Caco-2 (cell line): ENCODE measurements at places on chromosomes 2 and 18.

DNA sequence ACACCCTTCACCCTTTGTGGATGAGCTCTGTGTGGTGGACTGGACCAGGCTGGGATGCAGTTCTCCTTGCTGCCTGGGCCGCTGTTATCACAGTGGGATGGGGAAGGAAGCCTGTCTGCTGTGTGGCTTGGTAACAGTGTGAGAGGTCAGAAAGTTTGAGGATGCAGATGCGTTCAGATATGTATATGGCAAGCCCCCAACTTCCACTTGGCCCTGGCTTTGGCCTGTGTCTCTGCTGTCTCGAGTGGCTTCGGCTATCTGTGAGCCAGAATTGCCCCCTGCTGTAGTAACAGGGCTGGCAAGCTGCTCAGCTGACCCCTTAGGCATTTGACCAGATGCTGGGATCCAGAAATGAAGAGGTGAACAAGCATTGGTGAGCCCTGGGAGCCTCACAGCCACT lies 106.8 kb downstream of the WDSUB1 start:
- DNase-seq = no peak

- no peak for DNase-seq
Observed at GRCh38 chr2:86818114-86818801, 27.5 kb upstream of the CD8A start.

DNA sequence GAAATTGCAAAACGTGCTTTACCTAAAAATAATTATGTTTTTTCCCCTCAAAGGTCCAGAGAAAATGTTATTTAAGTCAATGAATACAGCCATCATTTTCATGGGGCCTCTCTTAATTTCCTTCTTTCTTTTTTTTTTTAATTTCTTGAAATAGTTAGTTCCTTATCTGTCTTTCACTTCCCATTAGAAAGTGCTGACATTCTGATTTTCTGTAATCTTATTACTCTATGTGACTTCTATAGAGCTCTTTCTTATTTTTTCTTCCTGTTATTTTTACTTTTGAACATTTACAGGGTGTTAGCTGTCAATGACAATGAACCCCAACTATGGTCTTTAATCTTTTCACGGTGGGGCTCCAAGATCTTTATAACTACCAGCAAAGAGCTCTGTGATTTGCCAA lies 30.0 kb downstream of the CTLA4 start:
- DNase-seq = no peak

DNA sequence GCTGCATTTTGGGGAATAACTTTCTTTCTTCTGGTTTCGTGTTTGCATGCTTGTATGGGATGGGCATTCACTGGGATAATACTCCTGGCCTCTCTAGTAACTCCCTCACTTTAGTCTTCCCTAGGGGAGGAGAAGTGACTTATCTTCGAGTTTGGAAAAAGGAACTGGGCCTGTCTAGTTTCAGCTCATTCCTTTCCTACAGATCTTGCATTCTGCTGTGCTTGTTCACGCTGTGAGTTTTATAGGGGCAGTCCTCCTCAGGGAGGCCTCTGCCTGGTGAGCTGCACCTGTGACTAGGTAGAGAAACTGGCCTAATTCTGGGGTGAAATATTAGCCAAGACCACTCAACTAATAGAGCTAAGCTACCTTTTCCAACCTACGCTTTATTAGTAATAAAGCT lies 50.9 kb downstream of the PHLPP1 start:
- no peak for DNase-seq

DNA sequence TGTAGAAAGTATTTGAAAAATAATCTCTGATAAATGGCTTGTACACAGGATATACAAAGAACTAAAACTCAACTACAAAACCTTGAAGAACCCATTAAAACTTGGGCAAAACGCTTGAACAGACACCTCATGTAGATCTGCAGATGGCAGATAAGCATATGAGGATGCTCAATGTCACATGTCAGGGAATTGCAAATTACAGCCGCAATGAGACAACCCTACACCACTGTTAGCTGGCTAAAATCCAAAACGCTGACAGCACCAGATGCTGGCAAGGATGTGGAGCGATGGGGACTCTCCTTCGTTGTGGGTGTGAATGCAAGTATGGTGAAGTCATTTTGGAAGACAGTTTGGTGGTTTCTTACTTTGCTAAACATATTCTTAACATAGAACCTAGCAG lies 53.7 kb downstream of the SNTG2 start:
- no peak for DNase-seq

- no peak for DNase-seq
Observed at GRCh38 chr2:207474863-207475485, 54.8 kb upstream of the CREB1 start.

- DNase-seq = no peak
Observed at GRCh38 chr18:21747764-21748693, 7.4 kb downstream of the MIB1 start.

DNA sequence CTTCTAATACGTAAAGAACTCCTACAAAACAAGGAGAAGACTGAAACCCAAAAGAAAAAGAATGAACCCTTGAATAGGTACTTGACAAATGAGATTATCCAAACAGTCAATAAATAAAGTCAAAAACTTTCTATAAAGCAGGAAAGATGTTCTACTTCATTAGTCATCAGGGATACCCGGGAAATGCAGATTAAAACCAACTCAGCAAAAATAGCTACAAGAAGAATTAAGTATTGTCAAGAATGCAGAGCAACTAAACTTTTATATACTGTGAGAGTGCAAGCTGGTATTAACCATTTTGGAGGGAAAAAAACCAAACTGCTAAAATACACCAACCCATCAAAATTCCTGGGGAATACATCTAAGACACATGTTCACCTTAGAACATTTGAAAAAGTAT lies 10.4 kb downstream of the TXNL1 start:
- no peak for DNase-seq

- DNase-seq = no peak
Observed at GRCh38 chr18:37805773-37806404, 240.3 kb upstream of the CELF4 start.

GRCh38 chr2:20523073-20523798 lies 76.4 kb downstream of the RHOB start:
- no peak for DNase-seq

GRCh38 chr2:60519231-60519863 lies 34.1 kb downstream of the BCL11A start:
- DNase-seq = no peak

DNA sequence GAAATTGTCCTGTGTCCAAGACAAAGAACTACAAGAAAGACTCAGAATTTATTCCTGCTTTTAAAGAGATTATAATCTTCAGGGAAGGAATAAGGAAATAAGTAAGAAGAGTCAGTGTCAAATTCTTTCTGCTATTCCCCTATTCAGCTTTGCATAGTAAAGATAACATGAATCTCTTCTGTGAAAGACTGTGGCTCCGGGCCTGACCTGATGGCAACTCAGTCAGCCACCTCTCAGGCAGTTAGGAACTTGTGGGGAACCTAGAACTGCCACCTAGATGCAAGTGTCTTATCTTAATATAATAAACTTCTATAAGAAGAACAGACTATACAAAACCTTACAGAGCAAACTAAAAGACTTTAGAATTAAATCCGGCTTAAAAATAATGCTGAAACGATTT lies 382.0 kb downstream of the RAD51AP2 start:
- no peak for DNase-seq

DNA sequence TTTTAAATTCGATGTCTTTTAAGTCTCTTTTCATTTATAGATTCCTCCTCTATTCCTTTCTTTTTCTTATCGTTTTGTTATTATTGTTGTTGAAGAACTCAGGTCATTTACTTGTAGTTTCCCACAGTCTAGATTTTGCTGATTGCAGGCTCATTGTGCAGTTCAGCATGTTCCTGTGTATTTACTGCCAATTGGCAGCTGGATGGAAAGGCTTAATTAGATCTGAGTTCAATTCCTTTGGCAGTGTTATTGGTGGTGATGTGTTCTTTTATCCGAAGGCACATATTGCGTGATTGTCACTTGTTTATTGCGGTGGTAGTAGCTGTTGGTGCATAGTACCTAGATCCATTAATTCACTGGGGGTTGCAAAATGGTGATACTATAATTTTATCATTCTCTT lies 180.7 kb downstream of the BABAM2 start:
- no peak for DNase-seq

GRCh38 chr2:102350137-102350793 lies 5.3 kb upstream of the IL18R1 start:
- no peak for DNase-seq

DNA sequence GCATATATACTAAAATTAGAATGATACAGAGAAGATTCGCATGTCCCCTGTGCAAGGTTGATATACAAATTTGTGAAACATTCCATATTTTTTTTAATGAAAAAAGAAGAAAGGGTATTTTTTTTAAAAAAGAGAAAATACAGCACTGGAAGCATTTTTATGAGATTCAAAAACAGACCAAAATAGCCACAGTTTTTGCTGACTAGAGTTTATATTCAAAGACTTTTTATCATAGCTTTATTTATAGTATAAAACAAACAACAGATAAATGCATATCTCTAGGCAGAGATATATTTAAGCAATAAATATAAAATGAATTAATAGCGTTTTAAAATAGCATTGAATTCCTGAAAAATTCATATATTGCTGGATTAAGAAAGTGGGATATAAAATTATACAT lies 436.5 kb upstream of the ACVR2A start:
- no peak for DNase-seq

GRCh38 chr2:53755121-53755520 lies 12.5 kb upstream of the CHAC2 start:
- no peak for DNase-seq

- no peak for DNase-seq
Observed at GRCh38 chr2:208280933-208281332, 14.9 kb downstream of the PIKFYVE start.

DNA sequence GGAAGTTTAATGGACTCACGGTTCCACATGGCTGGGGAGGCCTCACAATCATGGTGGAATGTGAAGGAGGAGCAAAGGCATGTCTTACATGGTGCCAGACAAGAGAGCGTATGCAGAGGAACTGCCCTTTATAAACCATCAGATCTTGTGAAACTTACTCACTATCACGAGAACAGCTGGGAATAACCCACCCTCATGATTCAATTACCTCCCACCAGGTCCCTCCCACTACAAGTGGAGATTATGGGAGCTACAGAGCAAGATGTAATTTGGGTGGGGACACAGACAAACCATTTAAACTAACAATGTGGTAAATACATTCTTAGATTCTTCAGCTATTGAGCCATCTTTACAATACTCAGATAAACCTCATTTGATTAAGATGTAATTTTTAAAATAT lies 176.1 kb downstream of the SH3BP4 start:
- no peak for DNase-seq

- DNase-seq = no peak
Observed at GRCh38 chr2:19835781-19836281, 66.0 kb downstream of the TTC32 start.

DNA sequence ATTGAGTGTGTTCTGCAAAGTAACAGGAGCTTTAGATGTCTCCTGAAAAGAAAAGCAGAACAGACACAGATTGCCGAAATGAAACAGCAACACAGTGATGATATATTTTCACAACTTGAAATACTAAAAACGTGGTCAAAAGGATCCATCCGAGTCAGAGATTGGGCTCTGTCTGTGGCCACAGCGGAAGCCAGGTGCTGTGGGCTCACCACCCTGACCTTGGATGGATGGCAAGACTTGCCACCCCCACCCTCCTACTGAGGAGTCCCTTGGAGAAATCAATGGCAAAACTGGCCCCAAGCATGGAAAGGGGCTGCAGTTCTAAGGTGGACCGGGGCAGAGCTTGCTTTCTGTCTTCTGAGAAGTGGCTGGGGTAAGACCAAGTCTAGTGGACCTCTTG lies 31.4 kb upstream of the ACKR3 start:
- DNase-seq = no peak

DNA sequence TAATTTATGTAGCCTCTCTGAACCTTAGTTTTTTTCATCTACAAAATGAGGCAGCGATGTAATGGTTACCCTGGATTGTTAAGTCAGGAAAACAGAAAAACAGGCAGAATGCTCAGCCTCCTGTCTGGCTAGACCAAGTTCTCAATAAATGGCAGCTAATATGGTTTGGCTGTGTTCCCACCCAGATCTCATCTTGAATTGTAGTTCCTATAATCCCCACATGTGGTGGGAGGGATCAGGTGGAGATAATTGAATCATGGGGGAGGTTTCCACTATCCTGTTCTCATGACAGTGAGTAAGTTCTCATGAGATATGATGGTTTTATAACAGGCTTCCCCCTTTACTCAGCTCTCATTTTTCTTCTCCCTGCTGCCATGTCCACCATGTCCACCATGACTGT lies 220.0 kb downstream of the CMPK2 start:
- DNase-seq = no peak

DNA sequence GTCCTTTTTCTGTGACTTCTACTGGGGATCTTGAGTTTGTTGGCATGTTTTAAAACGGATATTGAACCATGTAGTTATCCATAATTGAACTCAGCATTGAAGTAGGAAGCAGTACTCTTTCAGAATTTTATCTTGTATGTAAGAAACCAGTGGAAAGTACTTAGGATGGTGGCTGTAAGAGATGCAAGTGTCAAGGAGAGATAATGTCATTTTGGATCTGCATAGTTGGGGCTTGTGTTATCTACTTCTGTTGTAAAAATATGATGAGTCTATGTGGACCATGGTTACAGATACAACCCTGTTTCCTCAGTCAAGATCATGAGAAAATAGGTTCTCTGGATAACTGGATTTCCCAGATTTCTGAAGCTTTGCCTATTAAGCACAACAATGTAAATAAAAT lies 113.7 kb downstream of the NAB1 start:
- no peak for DNase-seq

- DNase-seq = no peak
Observed at GRCh38 chr2:239959059-239959971, 65.8 kb downstream of the NDUFA10 start.

GRCh38 chr2:146461068-146461467 lies 1383.8 kb upstream of the ACVR2A start:
- no peak for DNase-seq

DNA sequence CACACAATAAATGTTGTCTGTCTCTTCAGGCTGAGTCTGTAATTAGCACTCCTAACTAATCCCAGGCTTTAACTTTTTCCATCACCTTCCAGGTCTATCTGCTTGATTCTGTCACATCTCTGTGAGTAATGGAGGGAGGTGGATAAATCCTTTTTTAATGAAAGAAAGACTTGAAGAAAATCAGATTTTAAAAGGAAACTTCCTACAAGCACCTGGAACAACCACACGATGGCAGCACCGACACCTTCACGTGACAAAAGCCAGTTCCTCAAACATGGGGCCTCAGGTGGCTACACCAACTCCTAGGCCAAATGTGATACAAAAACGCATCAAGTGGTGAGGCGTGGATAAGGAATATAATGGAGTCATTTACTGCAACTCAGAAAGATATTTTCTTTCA lies 41.8 kb downstream of the TGFBRAP1 start:
- no peak for DNase-seq

DNA sequence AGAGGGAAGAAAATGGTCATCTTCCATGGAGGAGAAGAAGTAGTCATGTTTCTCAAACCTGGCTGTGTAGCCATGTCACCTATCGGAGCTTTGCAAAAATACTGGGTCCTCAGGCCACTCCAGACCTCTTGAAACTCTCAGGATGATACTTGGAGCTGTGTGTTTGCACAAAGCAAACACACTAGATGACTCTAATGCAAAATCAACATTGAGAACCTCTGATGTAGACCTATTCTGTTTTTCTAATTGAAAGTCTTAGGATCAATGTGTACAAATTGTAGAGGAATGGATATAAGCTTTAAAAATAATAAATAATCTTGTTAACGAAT lies 444.3 kb downstream of the RND3 start:
- DNase-seq = peak; percentile 12
